SK-N-MC (cell line): ENCODE measurements at places on chromosomes 1 and 21.

DNA sequence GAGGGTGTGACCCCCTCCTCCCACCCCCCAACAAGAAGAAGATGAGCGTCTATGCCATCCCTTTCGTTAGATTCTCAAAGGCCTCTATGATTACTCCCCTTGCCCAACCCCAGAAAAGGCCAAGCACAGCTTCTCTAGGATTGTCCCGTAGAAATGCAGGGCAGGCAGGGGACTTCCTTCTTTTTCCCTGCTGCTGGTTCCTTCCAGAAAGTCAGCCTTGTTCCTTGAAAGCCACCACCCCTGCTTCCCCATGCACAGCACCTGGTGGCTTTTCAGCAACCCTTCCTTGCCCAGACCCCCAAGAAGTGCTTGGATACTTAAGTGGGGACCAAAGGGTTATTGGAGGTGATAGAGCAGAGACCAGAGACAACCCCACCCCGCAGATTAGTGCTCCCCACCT is 75.1 kb downstream of the ARHGEF10L start:
- DNase-seq, result no peak

DNA sequence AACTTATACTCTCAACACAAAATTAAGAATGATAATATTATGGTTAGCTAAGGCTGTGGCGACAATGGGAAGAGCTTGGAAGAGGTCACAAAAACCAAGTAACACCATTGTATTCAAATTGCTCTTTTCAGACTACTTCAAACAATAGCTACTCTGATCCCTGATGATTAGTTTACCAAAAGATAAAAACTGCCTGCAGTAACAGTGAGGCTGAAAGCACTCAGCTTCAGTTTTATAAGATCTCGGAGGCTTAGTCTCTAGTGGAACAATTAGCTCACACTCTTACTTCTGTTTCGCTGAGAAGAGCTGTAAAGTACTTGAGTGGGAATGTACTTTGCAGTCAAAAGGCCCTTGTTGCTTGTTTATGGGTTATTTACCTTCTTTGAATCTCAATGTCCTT is 278.5 kb downstream of the LRRC7 start:
- DNase-seq, result no peak

DNA sequence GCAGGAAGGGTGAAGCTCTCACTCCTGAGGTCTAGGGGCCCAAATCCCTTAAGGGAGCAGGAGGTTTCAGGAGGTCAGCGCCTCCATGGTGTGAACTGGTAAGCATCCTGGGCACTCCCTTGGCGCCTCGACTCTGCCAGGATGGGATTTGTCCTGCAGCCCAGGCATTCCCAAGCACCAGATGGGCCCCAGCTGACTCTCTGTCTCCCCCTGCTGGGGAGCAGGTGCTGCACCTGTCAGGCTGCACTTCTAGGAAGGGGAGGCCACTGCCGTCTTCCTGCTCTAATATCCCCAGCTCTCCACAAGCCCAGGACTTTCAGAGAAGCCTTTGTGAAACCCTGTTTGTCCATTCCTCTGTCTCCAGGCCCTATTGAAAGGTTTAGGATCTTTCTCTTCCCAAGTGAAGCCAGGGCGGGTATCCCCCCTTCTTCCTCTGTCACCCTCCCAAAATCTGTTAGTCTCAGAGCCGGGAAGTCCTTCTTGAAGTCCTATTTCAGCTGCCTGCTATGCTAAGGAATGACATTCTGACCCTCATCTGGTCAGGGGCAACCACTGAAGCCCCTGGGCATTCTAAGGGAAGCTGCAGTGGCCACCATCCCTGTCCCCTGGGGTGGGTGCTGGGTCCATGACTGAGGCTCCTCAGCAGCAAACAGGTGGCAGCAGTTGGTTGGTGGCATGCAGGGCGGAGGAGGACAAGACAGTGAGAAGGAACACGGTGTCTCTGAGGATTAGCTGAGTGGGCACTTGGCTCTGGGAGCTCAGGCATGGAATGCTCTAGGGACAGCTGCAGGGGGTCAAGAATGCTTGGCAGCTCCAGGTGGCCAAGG is 3.2 kb downstream of the MYBPH start:
- no peak for DNase-seq

- DNase-seq, result no peak
Measured at GRCh38 chr1:205240118-205240517, 12.4 kb downstream of the TMCC2 start.

- no peak for DNase-seq
Measured at GRCh38 chr21:38310646-38311485, 54.1 kb downstream of the KCNJ15 start.

- no peak for DNase-seq
Measured at GRCh38 chr1:110084227-110085078, 14.0 kb upstream of the ALX3 start.
